ENCODE measurements at places on chromosomes 1 and 21.

GRCh38 chr1:97334454-97334853 lies 586.4 kb downstream of the DPYD start:
- DNase-seq, result no peak

- DNase-seq, result no peak
Measured at GRCh38 chr1:93702828-93703183, 21.2 kb upstream of the BCAR3 start.

DNA sequence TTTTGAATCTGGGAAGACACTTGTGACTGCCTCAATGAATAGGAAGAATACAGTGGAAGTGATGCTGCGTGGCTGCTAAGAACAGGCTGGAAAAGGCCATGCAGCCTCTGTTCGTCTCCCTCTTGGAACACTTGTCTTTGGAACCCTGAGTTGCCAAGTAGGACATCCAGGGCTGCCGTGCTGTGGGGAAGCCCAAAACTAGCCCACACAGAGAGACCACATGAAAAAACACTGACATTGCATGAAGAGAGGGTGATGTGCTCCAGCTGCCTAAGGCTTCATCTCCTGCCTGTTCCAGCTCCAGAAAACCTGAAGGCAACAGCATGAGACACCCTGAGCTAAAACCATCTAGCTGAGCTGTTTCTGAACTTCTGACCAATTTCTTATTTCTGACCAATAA lies 61.1 kb upstream of the GNG4 start:
- no peak for DNase-seq

DNA sequence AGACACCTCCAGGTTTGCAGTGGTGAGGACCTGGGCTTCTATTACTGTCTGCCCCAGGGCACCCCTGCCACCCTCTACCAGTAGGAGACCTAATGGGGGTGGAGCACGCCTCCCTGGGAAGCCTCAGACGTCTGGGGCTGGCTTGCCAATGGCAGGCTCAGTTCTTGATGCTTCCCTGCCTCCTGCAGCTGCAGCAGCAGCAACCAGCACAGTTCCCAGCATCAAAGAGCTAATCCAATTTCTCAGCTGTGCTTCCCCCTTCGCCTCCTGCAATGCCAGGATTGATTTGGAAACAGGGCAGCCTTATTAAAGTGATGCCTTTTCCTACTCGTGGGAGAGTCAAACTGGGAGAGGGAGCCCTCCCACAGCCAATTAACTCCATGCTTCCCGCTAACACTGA lies 8.2 kb downstream of the SYT2 start:
- no peak for DNase-seq

- DNase-seq, result no peak
Measured at GRCh38 chr1:172040466-172040865, 199.2 kb downstream of the DNM3 start.

DNA sequence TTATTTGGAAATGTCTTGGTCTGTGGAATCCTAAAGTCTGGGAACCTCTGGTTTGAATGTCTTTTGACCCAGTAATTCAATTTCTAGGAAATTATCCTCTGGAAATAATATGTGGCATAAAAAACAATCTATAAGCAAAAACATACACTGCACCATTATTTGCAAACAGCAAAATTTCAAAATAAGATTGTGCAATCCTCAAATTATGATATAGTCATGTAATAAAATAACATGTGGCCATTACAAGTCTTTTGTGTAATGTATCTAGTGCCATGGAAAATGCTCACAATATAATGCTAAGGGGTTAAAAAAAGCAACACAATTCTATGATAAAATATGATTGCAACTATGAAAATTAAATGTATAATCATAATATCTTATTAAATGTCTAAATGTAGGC lies 312.9 kb upstream of the RUNX1 start:
- no peak for DNase-seq

GRCh38 chr1:111127923-111128643 lies 11.8 kb downstream of the DRAM2 start:
- peak; percentile 62 for DNase-seq

DNA sequence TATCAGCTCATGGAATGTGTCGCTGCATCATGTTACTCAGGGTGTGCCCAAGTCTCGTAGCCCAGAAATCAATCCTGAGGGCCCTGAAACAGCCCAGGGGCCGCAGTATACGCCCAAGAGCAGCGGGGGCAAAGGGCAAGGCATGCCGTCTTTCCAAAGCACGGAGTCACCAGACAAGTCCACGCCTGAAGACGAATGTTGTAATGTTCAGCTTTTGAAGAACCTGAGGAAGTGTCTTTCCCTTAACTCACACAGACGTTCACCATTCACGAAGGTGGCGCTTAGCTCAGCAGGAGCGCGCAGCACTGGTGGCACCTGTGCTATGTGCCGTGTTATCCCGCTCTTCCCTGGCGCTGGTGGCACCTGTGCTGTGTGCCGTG lies 18.8 kb upstream of the PWP2 start:
- DNase-seq, result no peak

- DNase-seq, result no peak
Measured at GRCh38 chr1:34066981-34067603, 97.9 kb downstream of the CSMD2 start.

DNA sequence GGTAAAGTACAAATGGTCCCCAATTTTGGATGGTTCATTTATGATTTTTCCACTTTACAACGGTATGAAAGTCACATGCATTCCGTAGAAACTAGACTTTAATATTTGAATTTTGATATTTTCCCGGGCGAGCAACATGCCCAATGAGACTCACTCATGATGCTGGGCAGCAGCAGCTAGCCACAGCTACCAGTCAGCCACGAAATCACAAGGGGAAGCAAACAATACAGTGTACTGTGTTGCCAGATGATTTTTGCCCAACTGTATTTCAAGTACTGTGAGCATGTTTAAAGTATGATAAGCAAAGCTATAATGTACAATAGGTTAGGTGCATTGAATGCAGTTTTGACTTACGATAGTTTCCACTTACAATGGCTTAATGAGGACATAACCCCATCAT lies 266.8 kb downstream of the VAV3 start:
- no peak for DNase-seq

- DNase-seq, result no peak
Measured at GRCh38 chr1:203044546-203045250, 18.4 kb downstream of the PPFIA4 start.

- DNase-seq, result no peak
Measured at GRCh38 chr1:192587386-192588266, 12.1 kb downstream of the RGS1 start.

DNA sequence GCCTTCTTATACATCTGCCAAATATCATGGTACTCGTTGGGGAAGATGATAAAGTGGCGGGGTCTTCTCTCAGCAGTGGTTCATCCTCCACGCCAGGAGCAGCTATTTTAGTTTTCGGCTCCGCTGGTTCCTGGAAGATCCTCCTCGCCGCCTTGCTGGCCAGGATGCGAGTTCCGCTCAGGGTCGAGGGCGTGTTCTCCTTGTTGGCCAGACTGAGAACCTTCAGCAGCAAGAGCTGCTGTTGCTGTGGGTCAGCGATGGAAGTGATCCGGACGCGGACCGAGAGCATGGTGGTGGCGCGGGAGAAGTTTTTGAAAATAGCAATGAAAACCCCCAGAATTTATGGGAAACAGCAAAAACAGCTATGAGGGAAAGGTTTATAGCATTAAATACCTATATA lies 11.4 kb upstream of the CFAP126 start:
- no peak for DNase-seq

- DNase-seq, result no peak
Measured at GRCh38 chr1:19650416-19651140, 6.5 kb downstream of the NBL1 start.

DNA sequence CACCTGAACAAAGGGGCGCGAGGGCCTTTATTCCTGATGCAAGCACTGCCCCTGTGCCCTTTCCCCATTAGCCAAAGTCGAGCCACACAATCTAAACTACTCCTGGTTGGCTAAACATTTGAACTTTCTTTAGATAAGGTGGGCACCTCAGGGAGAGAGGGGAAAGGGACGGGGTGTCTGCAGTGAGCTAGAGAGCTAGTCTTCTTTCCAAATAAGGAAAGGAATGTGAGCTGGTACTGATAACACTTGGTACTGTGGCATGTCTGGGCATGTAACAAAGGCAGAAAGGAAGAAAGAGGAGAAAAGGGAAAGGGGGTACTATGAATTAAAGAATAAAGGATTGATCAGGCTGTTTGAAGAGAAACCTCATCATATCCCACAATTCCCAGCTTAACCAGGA lies 62.8 kb downstream of the OVGP1 start:
- no peak for DNase-seq

DNA sequence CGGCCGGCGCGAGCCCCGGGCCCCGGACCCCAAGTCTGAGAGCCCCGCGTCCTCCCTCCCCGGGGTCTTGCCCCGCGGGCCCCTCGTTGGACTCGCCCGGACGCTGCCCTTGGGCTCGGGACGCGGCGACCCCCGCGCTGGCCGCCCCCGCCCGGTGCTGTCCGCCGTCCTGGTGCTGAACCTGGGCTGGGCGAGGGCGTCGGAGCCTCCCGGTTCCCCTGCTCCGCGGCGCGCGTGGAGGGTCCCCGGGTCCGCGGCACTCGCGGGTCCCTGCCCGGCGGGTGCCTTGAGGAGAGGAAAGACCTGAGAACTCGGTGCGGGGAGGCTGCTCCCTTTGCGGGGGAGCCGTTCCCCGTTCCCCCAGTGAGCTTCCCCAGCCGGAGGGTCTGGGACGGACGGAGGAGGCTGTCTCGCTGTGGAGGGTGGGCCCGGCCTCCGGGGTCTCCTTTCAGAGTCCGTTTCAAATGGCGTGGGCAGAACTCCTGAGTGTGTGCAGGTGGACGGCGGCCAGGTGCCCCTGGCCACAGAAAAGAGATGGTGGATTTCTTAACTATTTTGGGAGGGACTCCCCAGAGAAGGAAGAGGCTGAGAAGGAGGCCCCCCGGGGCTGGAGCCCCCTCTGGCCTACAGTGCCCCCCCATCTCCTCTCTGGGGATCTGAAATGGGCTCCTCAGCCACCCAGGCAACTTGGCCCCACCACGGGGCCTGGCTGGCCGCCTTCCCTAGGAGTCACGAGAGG lies 595 bp downstream of the GABRD start:
- DNase-seq, result no peak

- no peak for DNase-seq
Measured at GRCh38 chr1:170695955-170696590, 32.1 kb downstream of the PRRX1 start.

GRCh38 chr1:81937791-81938450 lies 137.2 kb downstream of the ADGRL2 start:
- DNase-seq, result no peak

DNA sequence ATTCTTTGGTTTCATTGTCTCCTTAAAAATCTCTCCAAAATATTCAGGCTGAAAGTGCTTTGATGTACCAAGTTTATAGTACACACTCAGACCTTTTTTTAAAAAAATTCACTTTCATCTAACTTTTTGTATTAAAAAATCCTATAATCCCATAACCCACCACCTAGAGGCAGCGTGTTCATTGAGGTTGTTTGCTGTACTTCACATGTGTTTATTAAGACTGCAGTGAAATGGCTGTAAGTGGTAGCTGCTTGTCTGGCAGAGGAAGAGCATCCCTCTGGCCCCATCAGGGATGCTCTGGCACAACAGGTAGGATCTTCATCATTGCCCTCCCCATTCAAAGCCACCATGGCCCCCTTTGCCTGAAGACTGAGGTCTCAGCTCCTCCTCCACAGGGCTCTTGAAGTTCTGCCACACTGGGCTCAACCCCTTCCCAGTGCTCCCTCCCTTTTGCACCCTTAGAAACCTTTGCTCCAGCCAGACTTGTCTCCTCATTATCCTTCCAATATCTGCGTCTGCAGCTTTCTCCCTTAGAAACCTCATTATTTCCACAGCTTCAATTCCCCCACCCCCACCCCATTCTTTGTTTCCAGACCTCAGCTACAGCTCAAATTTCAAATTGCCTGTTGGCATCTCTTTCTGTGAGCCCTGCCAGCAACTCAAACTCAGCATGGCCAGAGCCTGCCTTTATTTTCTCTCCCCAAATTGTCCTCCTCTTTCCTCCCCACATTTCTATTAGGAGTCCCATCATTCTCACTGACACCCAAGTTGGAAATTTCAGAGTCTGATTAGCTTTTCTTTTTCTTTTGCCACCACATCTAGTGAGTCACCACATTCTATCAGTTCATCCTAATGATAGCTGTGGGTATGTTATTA lies 369.6 kb upstream of the USP24 start:
- no peak for DNase-seq

- no peak for DNase-seq
Measured at GRCh38 chr21:24208562-24209260, 1398.6 kb downstream of the MRPL39 start.

DNA sequence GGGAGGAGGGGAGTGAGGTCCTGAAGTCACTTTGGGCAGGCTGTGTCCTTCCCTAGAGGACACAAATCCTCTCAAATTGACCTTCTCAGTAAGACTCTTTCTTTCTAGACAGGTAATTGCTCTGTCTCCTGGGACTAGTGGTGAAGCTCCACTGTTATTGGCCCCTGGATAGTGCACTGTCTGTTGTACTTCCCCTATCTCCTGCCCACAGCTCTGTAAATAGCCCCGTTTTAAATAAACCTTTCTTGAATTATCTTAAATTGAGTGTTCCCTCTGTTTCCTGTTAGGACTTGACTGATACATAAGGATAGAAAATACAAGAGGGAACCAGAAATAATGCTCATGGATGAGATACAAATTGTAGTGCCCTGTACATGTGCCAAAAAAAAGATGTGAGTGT lies 229.5 kb upstream of the USP24 start:
- no peak for DNase-seq

- DNase-seq, result no peak
Measured at GRCh38 chr1:18481190-18481920, 625 bp downstream of the KLHDC7A start.

All from AML-193 (cell line).